ENCODE measurements at places on chromosomes 11 and 22.

- DNase-seq = no peak
These were observed 96.2 kb downstream of the PDHX start for GRCh38 chr11:35012467-35013191.

DNA sequence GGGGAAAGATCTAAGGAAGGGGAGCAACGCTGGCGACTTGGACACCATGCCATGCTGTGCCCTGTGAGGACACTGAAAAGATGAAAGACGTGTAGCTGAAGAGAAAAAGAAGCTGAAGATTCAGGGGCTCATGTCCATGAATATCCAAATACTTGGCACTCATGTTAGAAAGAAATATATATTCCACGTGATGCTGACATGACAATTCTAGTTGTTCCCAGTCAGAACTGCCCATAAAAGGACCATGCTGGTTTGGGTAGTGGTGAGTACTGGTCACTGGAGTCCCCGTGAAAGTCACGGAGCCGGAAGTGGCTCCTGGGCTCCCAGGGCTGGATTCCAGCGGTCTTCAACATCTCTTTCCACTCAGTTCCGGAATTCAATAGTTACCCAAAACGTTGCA, 9.9 kb downstream of the MS4A15 start:
- DNase-seq = no peak

DNA sequence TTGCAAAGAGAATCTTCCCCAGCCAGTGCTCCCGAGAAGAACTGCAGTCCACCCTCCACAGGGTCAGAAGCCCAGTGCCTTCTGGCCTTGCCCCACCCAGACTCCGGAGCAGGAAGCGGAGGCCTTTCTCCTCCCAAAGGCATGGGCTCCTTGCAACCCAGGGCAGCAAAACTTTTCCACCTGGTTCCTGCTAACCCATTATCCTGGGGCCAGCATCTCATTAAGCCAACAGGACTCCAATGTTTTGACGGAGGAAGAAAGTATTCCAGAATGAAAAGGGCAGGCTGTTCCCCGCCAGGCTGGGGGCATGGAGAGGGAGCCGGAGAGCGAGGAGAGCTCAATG, 88.1 kb downstream of the RTL6 start:
- DNase-seq = no peak

GRCh38 chr22:27639248-27640086, 162.1 kb downstream of the MN1 start:
- no peak for DNase-seq

- DNase-seq = no peak
These were observed 86.7 kb downstream of the ARHGAP8 start for GRCh38 chr22:44839061-44839460.

- DNase-seq = no peak
These were observed 37.5 kb upstream of the TSPAN18 start for GRCh38 chr11:44689265-44689664.

DNA sequence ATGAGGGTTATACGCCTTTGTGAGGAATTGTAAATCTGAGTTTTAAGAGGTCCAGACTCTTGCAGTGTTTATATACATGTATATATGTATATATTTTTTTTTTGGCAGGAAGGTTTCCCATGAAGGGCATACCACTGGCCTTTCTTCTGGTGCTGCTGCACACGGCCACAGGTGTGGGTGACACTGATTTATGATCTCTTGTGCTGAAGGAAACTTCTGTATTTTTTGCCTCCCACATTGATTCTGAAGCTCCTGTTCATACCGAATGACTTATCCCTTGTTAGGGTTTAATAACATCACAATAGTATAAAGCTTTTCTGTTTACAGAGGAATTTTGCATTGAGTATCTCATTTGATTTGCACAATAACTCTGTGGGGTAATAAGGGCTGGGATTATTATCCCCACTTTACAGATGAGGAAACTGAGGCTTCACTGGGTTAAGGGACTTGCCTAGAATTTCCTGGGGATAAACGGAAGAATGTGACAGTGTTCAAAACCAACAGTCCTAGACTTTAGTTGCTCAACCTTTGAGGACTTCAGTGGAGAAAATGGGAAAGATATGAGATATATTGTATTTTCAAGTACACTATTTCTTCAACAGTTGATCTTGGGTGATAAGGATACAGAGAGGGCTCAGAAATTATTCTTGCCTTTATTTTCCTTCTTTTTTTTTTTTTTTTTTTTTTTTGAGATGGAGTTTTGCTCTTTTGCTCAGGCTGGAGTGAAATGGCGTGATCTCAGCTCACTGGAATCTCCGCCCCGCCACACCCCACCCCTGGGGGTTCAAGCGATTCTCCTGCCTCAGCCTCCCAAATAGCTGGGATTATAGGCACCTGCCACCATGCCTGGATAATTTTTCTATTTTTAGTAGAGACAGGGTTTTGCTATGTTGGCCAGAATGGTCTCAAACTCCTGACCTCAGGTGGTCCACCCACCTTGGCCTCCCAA, 70.1 kb downstream of the MICAL2 start:
- no peak for DNase-seq

DNA sequence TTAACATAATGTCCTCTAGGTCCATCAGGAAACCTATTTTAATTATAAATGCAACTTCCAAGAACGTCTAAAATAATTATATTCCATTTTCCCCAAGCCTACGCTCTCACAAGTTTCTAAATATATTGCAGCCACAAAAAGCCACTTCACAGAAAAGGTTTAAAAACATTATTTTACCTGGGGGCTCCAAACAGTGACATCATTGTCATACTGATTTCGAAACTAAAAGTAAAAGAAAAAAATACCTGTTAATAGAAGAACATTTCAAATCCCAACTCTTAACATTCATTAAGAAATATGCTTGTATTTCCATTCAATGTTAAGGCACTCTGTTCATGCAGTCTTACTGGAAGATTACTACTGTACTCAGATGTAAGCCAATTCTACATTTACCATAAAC, 1.4 kb downstream of the PSMA1 start:
- no peak for DNase-seq

All from PC-3 (cell line).